Effector CD4-positive, alpha-beta T cell (primary cell): ENCODE measurements at places on chromosomes 3 and 15.

DNA sequence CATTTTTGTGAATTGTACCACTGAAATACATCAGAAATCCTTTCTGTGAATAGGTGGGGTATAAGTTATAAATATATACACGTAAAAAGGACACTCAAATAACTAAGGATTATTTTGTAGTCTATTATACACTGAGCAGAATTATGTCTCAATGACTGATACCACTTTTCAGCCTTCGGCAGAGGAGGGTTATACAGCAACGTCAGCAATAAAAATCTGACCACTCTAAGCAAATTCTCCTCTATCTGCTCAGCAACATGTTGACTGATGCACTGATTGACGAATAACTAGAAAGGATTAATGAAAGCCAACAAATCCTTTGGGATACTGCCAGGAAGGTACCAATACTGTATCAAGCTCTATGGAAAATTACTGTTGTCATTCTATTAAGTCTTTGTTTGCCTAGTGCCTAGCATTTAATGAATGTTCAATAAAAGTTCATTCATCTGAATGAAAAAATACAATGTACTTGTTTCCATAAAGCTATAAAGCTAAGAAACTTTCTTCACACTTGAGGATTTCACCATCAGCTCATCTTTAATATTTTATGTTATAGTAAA, 5.2 kb downstream of the ARPP19 start:
- DNase-seq: no peak

GRCh38 chr15:29687204-29687815, 135.0 kb downstream of the TJP1 start:
- DNase-seq: no peak

DNA sequence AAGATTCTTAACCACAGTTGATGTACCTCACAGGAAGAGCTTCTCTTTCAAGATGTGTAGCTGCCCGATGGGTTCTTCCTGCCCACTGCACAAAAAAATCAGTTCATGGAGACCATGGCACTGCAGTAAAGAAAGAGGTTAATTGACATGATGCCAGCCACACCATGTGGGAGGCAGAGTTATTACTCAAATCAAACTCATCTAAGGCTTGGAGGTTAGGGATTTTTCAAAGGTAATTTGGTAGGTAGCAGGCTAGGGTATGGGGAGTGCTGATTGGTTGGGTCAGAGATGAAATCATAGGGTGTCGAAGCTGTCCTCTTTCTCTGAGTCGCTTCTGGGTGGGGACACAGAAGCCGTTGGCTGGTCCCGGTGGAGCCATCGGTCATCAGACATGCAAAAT, 57.4 kb upstream of the BDH1 start:
- DNase-seq: peak; percentile 29

GRCh38 chr3:193134856-193135255, 106.2 kb upstream of the PLAAT1 start:
- DNase-seq: no peak

- DNase-seq: no peak
Observed at GRCh38 chr3:38121451-38121831, 15.5 kb downstream of the ACAA1 start.

DNA sequence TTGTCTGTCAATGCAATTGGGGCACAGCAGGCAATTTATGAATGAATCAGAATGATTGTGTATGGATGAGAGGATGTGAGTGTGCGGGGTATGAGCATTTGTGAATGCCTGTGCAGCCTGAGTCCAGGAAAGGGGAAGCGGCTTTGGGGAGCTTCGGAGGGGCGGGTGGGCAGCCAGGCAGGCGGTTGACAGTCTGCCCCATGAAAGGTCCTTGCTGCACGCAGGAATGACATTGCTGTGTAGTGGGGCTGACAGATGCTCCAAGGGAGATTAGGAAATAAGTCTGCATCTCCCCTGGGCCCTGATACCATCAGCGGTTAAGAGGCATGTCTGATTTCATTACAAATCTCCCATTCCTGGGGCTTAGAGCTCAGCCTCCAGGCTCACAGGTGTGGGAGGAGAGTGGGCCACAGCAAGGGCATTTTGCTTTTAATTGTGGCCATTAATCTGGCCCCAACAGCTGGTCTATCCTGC, 26.4 kb upstream of the TSPAN3 start:
- DNase-seq: no peak

DNA sequence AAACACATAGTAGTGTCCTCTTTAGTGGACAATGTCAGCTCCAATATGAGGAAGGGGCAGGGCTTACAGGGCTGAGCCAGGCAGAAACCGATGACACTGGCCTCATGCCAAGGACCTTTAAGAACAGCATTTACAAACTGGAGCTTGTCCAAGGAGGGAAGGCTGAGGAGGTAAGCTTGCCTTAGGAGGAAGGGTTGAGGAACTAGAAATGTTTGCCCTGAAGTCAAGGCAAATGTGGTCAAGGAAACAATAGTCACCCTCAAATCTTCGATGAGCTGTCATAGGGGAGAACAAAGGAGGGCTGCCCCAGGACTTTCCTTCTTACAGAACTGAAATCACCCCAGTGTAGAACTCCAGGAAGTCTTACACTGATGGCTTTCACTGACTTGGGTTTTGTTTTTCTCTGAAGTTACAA, 136.4 kb downstream of the LIPC start:
- DNase-seq: no peak

- no peak for DNase-seq
Observed at GRCh38 chr3:48119505-48120193, 68.6 kb downstream of the CDC25A start.

- DNase-seq: no peak
Observed at GRCh38 chr3:181896605-181897004, 184.9 kb downstream of the SOX2 start.

GRCh38 chr3:172388412-172389078, 59.7 kb downstream of the GHSR start:
- DNase-seq: no peak

- no peak for DNase-seq
Observed at GRCh38 chr15:52726195-52726594, 47.0 kb upstream of the ATOSA start.

- no peak for DNase-seq
Observed at GRCh38 chr3:42081838-42082473, 9.2 kb upstream of the TRAK1 start.

GRCh38 chr15:42080186-42080918, 14.0 kb downstream of the PLA2G4D start:
- no peak for DNase-seq

DNA sequence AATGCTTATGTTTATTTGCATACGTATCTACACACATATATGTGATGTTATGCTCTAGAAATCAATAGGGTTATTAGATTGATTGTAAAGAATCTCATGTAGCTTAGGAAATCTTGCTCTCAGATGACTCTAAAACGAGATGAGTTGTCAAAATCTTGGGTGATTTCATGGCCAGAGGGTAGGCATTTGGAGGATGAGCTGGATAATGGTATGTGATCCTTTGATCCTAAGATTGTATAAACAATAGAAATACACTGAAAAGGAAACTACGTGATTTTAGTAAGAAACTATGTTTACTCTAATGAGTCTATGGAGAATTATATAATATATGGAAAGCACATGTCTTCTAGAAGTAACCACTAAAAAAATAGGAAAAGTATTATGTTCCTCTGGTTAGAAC, 676.6 kb downstream of the NSUN3 start:
- DNase-seq: no peak

- no peak for DNase-seq
Observed at GRCh38 chr3:153042088-153042487, 119.9 kb upstream of the RAP2B start.

GRCh38 chr3:133159498-133160475, 121.6 kb downstream of the TMEM108 start:
- no peak for DNase-seq

DNA sequence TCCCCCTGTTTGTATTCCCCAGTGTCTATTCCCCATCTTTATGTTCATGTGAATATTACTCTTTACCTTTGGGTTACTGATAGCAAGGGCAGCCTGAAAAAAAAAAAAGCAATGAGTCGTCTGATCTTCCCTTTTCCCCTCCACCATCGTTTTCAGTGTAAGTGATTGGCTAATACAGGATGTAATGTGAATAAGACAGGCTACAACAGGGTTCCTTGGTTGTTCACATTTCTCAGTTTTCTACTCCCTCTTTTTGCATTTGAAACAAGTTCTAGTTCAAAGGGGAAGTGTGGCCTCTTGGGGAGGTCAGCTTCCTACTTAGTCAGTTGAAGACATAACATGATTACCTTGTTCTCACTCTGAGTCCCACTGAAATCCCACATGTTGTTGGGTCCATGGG, 278.0 kb upstream of the TRIM42 start:
- DNase-seq: no peak

GRCh38 chr3:2261747-2262146, 163.1 kb downstream of the CNTN4 start:
- no peak for DNase-seq

GRCh38 chr15:42427429-42428223, 63.3 kb downstream of the ZNF106 start:
- DNase-seq: no peak

DNA sequence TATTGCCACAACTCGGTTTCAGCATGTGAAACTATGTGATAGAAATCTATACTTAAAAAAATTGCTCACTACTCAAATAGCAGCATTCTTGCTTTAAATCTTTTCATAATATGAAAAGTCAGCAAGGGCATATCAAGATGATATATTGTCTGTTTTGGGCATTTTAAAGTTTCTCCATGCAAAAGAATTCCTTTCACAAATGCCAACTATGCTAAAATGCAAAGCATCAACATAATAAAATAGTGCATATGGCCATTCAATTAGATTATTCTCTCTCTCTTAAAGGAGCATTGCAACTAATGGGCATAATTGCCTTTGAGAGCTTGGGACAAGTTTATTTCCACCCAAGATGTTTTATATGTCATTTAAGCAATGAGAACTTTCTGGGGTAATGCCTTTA, 475.1 kb downstream of the ZPLD1 start:
- no peak for DNase-seq
